ENCODE measurements at places on chromosomes 5 and 9.

DNA sequence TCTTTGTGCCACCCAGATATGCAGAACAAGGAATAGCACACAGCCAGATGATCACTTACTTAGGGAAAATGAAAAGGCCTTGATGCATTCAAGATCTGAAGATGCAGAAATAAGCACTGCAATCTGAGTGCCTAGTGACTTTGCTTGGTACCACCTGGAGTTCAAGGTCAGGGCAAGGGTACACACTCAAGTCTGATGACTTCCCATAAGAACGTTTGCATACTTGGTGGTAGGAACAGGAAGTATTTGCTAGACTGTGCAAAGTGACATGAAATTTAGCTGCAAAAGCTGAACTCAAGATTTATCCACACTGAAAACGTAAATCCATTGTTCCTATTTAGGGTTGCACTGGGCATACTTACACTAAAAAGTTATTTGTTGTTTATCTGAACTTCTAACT lies 177.1 kb downstream of the PIK3R1 start:
- no peak overlapping the region for H3K4me3 ChIP-seq
- H3K27me3 ChIP-seq = no peaks in the 10 kb centered on the region
- no peak for DNase-seq
- no peaks in the 10 kb centered on the region for H3K36me3 ChIP-seq
- peak overlapping the region; percentile 26 for H3K27ac ChIP-seq

DNA sequence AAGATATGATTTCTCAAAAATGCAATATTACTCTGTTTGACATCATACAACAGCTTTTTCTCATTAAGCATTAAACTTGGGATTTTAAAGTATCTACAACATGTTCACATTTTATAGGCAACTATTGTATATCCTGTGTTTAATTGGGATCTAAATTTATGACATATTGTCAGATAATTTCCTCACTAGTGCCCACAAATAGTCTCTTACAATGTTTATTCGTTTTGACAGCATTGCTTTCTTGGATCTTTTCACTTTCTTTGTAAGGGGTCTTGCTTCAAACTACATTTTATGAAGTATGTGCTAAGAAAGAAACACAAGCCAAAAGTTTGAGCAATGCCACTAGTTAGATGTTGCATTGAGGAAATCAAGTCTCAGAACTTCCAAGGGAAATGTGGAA lies 285.1 kb downstream of the TMEM167A start:
- no peaks in the 10 kb centered on the region for H3K36me3 ChIP-seq
- H3K4me1 ChIP-seq = no peaks in the 10 kb centered on the region
- DNase-seq = no peak
- H3K27ac ChIP-seq = no peak overlapping the region
- no peak overlapping the region for H3K4me3 ChIP-seq

- H3K4me3 ChIP-seq = no peak overlapping the region
- H3K27ac ChIP-seq = no peak overlapping the region
- H3K36me3 ChIP-seq = no peaks in the 10 kb centered on the region
- H3K4me1 ChIP-seq = no peaks in the 10 kb centered on the region
Measured at GRCh38 chr5:98963019-98963418, 34.2 kb upstream of the CHD1 start.

- no peak for DNase-seq
- H3K4me3 ChIP-seq = no peak overlapping the region
- H3K36me3 ChIP-seq = no peaks in the 10 kb centered on the region
- no peak overlapping the region for H3K27ac ChIP-seq
- no peaks in the 10 kb centered on the region for H3K27me3 ChIP-seq
Measured at GRCh38 chr5:19519448-19519847, 468.6 kb downstream of the CDH18 start.

DNA sequence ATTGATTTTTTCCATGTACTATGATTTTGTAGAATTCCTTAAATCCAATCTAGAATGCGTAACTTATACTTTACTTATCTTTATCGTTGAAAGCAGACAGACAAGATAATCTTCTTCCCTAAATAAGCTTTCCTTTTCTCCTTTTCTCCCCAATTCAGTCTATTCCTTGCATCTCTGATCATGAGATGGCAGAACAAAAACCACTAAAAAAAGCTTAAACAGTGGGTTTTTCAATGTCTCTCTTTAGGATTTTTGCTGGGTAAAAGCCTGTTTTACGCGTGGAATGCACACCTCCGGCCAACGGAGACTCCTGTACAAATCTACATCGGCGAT lies 755 bp downstream of the CDKN2B start:
- DNase-seq = no peak
- no peak overlapping the region for H3K27ac ChIP-seq
- peaks cover 18% of the 10 kb centered on the region for H3K4me1 ChIP-seq
- H3K36me3 ChIP-seq = peaks cover 11% of the 10 kb centered on the region

- no peak for DNase-seq
- no peaks in the 10 kb centered on the region for H3K4me1 ChIP-seq
- peaks cover 21% of the 10 kb centered on the region for H3K27me3 ChIP-seq
- no peaks in the 10 kb centered on the region for H3K36me3 ChIP-seq
Measured at GRCh38 chr5:109485030-109485429, 75.3 kb upstream of the PJA2 start.
